Testis (tissue), 5 donors: ENCODE measurements at places on chromosomes 3 and 15.
A peak's percentile ranks its signal among the peaks of the same experiment; 100 is the strongest.

DNA sequence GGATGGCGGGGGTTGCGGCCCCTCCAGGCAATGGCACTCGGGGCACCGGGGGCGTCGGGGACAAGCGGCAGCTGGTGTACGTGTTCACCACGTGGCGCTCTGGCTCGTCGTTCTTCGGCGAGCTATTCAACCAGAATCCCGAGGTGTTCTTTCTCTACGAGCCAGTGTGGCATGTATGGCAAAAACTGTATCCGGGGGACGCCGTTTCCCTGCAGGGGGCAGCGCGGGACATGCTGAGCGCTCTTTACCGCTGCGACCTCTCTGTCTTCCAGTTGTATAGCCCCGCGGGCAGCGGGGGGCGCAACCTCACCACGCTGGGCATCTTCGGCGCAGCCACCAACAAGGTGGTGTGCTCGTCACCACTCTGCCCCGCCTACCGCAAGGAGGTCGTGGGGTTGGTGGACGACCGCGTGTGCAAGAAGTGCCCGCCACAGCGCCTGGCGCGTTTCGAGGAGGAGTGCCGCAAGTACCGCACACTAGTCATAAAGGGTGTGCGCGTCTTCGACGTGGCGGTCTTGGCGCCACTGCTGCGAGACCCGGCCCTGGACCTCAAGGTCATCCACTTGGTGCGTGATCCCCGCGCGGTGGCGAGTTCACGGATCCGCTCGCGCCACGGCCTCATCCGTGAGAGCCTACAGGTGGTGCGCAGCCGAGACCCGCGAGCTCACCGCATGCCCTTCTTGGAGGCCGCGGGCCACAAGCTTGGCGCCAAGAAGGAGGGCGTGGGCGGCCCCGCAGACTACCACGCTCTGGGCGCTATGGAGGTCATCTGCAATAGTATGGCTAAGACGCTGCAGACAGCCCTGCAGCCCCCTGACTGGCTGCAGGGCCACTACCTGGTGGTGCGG is 1.9 kb downstream of the CHST2 start:
- DNase-seq, result peak; percentile 62

- no peak for DNase-seq
Measured at GRCh38 chr3:43330981-43331380, 44.6 kb downstream of the SNRK start.

GRCh38 chr3:170043506-170043905 is 5.7 kb downstream of the GPR160 start:
- DNase-seq, result no peak

GRCh38 chr15:97076011-97076410 is 745.5 kb downstream of the NR2F2 start:
- no peak for DNase-seq

DNA sequence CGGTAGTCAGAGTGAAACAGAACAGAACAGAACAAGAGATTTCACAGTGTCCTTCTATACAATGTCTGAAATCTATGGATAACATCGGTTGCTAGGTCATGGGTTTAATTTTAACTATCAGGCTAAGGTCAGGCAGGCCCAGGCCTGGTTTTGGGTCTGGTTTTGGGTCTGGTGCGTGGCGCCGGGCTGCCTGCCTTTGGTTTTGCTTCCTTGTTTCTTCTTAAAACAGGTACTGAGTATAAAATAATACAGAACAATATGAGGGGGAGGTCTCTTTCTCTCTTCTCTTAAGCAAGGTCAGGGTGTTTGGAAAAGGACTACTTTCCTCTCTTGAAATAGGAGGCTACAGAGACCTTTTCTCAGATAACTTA is 1.4 kb downstream of the AEN start:
- DNase-seq, result no peak

- DNase-seq, result no peak
Measured at GRCh38 chr3:22016197-22016596, 265.2 kb upstream of the ZNF385D start.

GRCh38 chr15:48570822-48571221 is 74.7 kb downstream of the FBN1 start:
- DNase-seq, result no peak

DNA sequence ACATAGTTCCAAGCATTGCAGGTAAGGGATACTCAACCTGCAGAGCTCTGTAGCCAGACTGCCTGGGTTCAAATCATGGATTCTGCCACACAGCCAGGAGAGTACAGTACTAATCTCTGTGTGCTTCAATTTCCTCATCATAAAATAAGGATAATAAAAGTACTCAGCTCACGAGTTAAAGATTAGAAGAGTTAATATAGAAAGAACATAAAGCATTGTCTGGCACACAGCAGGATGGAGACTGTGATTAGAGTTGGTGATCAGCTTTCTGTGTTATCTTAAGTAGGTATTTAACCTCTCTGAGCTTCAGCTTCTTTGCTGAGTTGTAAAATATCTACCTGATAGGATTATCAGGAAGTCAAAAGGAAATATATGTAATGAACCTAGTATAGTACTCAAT is 2.7 kb downstream of the CEP70 start:
- no peak for DNase-seq

- no peak for DNase-seq
Measured at GRCh38 chr3:60383345-60383744, 867.9 kb downstream of the FHIT start.

DNA sequence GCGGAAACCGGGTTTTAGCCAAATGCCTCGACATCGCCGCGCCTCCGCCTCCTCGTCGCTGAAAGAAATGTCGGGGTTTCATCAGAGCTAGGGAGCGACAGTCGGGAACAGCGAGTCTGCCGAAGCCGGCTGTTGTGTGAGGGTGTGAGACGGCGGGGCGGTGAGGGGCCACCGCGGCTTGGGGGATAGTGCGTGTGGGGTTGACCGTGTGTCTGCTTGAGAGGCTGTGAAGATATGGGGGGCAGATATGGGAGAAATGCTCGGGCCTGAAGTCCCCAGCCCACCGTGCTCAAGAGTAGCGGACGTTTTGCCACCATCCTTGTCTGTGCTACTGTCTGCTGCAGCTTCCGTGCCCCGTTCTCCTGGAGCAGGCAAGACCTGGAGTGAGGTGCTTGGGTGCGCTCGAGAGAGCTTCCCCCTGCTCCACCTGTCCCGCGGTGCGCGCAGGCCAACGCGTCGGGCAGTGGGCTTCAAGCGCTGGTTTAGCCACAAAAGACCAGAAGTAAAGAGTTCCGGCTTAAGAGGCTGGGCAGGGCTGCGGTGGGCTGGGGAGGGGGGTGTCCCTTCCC is 716 bp upstream of the ISLR2 start:
- no peak for DNase-seq

DNA sequence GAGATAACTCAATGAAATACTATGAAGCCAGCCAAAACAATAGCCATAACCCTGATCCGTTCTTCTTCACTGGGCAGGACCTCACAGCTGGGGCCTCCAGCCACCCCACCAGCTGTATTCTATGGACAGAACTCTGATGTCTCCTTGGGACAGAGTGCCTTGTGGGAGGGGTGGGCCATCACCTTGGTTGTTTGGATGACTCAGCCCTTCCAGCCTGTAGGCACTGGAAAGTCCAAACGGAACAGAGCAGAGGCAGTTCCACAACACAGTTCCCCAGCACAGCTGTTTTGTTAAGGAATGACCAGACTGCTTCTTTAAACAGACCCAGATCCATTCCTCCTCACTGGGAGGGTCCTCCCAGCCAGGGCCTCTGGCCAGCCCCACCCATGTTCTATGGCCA is 31.9 kb upstream of the ZBED2 start:
- no peak for DNase-seq

DNA sequence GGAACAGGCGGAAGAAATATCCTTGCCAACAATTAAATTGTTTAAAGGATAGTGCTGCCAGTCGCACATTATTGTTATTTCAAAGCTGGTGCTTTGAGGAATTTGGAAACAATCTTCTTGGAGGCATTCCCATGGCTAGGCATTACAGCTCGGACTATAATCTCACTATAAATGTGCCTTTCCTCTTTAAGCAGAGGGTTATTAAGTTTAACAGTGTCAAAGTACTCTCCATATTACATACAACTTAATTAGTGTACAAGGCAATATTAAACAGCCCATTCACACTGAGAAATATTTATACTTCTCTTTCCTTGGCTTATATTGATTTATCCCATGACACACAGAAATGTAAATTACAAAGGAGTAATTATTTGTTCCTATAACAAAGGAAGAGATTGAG is 54.0 kb upstream of the FAM3D start:
- no peak for DNase-seq

GRCh38 chr3:50436114-50436674 is 67.2 kb downstream of the CACNA2D2 start:
- peak; percentile 68 for DNase-seq

GRCh38 chr3:175728566-175728965 is 869.4 kb downstream of the NAALADL2 start:
- no peak for DNase-seq

GRCh38 chr3:5694266-5694665 is 506.8 kb downstream of the EDEM1 start:
- no peak for DNase-seq

GRCh38 chr3:111967068-111967467 is 11.8 kb upstream of the ABHD10 start:
- no peak for DNase-seq

DNA sequence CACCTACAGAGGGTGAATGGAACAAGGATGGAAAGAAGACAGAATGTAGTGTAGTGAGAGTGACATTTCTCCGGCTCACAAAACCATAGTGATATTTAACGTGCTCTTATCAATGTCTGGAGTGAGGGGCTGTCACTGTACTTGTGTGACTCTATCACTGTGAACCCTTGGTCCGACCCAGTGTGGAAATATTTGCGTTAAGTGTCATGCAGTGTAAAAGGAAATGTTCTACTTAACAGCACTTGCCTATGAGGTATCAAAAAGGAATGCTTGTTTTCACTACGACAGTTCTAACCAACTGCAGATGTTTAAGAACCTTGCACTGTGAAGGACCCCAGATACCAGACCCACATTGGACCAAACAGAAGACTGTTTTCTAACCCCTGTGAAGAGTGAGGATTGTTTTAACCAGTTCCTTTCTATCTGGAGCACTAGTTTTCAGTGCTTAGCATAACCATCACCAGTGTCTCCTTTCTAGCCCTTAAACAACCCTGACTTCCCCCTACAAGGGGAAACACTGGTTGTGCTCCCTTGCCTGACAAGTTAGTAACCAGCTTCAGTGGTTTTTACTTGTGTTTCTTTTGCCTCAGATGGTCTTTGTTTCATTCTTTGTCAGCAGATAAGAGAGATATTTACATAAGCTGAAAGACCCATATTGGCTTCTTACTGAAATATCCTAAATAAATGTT is 144.7 kb upstream of the ABHD17C start:
- DNase-seq, result no peak

GRCh38 chr15:51634591-51635198 is 12.1 kb upstream of the DMXL2 start:
- no peak for DNase-seq

- DNase-seq, result no peak
Measured at GRCh38 chr3:75126556-75126955, 512.1 kb upstream of the CNTN3 start.

- no peak for DNase-seq
Measured at GRCh38 chr3:128585189-128585588, 65.4 kb downstream of the RPN1 start.

DNA sequence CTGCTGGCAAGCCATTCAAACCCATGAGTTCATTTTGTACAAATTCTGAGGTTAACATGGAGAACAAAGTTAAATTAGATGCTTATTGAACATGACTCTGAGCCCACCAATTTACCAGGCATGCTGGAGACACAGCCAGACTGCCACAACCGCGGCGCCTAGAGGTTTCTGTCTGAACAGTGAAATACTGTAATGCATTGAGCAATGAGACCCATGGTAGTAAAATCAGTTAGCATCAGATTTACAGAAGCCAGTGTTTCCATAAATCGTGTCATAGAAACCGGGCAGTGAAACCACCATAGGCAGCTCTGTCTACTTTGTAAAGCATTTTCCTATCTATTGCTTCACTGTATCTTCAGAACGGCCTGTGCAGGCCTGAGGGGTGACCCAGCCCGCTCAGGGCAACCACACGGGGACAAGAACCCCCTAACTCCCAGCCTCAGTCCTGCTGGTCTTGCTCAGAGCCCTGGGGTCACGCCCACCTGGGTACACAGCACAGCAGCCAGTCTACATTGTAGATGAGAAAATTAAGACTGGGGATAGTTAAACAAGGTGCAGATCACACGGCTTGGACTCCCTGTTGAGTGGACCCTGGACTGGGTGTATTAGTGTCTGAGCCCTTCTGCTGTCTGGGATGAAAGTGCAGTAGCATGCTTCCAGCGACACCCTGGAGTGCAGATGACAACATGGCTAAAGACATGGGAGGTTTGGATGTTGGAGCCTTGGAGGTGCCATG is 44.2 kb downstream of the MGLL start:
- no peak for DNase-seq

DNA sequence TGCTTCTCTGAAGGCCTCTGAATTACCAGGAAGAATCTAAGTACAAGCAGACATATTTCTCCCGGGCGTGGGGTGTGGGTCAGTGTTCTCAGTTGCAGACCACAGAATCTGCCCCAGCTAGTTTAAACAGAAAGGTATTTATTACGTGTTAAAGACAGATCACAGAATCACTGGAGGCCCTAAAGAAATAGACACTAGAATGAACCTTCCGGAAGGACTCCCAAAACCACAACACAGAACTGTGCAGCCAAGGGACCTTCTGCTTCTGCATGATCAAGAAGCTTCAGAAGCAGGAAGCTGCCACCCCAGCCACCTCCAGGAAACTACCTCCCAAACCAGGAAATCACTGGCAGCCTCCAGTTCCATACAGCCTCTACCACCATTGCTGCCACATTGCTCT is 32.7 kb upstream of the ZFAND6 start:
- no peak for DNase-seq

GRCh38 chr3:156071031-156071430 is 49.3 kb upstream of the KCNAB1 start:
- no peak for DNase-seq

DNA sequence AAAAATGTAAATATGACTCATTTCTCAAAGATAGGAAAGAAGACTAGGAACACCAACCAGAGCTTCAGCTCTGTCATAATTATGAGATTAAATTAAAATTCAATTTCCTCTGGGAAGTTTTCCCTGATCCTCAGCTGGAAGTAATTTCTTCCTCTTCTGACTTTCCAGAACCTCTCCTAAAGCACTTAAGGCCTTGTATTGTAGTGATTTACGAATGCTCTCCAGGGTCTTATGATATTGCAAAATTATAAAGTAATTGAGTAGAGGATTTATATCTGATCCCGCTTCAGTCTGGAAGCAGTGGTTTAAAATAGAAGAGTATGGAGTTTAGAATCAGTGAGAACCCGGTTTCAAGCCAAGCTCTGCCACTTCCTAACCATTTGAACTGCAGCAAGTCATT is 279.8 kb downstream of the ZPLD1 start:
- no peak for DNase-seq

DNA sequence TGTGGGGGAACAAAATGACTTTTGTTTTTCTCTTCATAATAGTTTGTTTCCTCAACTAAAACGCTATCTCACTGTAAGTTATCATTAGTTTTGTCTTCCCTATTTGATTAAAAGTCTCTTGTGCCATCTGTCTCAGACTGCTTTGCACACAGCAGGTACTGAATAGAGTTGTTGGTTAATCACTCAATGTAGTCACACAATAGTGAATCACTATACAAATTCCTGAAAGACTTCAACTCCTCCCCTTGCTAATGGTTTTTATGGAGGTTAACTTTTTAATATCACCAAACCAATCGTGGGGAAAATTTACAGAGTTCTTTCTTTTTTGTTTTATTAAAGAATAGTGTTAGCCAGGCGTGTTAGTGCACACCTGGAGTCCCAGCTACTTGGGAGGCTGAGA is 2.6 kb upstream of the NGLY1 start:
- no peak for DNase-seq

GRCh38 chr3:39849992-39850715 is 40.7 kb downstream of the MYRIP start:
- no peak for DNase-seq
